NCI-H345 (cell line): ENCODE measurements at places on chromosomes 6 and 20.

GRCh38 chr6:39558591-39559190 lies 166.5 kb downstream of the KIF6 start:
- DNase-seq: no peak

GRCh38 chr20:9031991-9032390 lies 36.9 kb upstream of the PLCB4 start:
- DNase-seq: no peak

- no peak for DNase-seq
Observed at GRCh38 chr20:63855363-63856097, 5.8 kb upstream of the ABHD16B start.

GRCh38 chr6:31356216-31356945 lies 598 bp downstream of the HLA-B start:
- DNase-seq: no peak

GRCh38 chr6:150547502-150548222 lies 52.0 kb upstream of the PLEKHG1 start:
- DNase-seq: no peak
